ENCODE measurements at places on chromosomes 13 and 19.

DNA sequence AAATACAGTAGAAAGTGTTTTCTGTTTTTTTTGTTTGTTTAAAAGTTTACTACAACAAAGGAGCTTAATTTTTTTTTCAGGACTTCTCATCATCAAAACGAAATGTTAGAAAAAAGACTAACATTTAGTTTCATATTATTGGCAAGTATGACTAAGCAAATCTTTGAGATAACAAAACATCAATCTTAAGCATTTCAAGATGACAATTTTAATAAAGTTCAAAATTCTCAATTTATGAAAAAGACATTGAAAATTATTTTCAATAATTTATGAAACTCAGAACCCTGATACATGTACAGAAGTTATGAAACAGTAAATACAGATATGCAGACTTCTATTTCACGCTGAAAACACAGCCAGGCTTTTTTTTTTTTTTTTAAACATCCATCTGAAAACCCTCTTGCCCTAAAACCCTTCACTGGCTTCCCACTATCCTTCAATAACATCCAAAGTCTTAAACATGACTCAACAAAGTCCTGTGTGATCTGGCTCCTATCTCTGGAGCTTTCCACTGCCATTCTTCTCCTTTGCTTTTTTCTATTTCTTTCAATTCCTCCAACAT lies 3.9 kb downstream of the RBM26 start:
- DNase-seq: no peak

- no peak for DNase-seq
Measured at GRCh38 chr19:3274942-3275582, 50.6 kb downstream of the CELF5 start.

DNA sequence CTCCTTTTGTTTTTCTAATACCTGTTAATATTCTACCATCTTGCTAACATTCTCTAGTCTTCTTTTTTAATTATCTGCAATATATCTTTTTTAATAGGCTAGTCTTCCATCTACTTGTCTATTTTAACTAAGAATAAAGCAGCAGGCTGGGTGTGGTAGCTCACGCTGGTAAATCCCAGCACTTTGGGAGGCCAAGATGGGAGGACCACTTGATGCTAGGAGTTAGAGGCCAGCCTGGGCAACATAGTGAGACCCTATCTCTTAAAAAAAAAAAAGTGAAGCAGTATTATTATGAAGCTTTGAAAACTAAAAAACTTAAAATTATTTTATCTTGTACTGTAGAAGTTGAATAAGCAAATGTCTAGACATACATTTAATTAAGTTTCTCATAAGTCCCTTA lies 3.3 kb downstream of the UTP14C start:
- no peak for DNase-seq

DNA sequence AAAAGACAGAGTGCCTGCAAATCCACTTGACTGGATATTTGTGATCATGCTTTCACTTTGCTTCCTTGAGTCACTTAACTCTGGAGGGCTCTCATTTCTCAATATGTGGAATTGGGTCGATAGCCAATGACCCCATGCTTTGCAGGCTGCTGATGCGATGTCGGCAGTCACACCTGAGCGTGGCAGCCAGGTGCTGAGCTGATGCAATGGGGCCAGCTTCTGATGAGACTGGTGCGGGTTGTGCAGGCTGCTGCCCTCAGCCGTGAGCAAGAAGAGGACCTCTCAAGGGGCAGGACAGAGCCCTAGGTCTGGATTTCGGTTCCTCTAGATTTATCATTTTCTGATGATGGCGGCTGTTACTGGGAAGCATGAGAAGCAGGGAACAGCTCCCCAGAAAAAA lies 334.1 kb downstream of the TEX29 start:
- DNase-seq: no peak

- DNase-seq: no peak
Measured at GRCh38 chr13:107217251-107217650, 649.3 kb upstream of the ARGLU1 start.

- no peak for DNase-seq
Measured at GRCh38 chr13:97043302-97043701, 49.0 kb upstream of the OXGR1 start.

- DNase-seq: no peak
Measured at GRCh38 chr13:109331011-109331433, 455.4 kb downstream of the IRS2 start.

DNA sequence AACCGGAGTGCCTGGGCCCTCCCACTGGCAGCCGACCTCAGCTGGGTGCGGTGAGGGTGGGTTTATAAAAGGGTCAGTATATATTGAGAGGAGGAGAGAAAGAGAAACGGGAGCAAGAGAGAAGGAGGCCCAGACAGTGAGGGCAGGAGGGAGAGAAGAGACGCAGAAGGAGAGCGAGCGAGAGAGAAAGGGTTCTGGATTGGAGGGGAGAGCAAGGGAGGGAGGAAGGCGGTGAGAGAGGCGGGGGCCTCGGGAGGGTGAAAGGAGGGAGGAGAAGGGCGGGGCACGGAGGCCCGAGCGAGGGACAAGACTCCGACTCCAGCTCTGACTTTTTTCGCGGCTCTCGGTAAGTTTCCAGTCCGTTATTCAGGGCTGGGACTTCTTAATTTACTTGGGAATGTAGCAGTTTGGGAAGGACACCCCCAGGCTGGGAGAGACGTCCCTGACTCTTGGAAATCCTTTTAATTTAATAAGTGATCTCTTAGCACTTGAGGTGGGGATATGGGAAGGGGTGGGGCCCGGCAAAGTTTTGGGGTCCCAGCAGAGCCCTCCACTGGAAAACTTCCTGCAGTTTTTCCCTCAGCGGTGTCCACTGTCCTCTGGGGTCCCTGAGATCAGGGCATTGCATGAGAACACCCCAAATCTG lies at the start of gene EMP3:
EMP3 (plus strand) TSS at position 288 of the 646 bp plus-strand sequence. CDS start 1,293 bp downstream, outside the sequence.
- peak; percentile 86 for DNase-seq

DNA sequence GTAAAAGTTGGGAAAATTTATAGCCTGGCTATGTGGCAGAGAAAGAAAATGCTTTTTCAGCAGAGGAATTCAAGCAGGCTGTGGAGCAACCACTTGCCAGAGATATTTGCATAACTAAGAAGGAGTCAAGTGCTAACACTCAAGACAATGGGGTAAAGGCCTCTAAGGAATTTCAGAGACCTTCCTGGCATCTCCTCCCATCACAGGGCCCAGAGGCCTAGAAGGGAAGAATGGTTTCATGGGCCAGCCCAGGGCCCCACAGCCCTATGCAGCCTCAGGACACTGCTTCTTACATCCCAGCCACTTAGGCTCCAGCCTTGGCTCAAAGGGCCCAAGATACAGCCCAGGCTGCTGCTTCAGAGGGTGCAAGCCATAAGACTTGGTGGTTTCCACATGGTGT lies 14.3 kb downstream of the SLC15A1 start:
- DNase-seq: peak; percentile 60
